COLO829 (cell line): ENCODE measurements at places on chromosomes 1 and 21.

DNA sequence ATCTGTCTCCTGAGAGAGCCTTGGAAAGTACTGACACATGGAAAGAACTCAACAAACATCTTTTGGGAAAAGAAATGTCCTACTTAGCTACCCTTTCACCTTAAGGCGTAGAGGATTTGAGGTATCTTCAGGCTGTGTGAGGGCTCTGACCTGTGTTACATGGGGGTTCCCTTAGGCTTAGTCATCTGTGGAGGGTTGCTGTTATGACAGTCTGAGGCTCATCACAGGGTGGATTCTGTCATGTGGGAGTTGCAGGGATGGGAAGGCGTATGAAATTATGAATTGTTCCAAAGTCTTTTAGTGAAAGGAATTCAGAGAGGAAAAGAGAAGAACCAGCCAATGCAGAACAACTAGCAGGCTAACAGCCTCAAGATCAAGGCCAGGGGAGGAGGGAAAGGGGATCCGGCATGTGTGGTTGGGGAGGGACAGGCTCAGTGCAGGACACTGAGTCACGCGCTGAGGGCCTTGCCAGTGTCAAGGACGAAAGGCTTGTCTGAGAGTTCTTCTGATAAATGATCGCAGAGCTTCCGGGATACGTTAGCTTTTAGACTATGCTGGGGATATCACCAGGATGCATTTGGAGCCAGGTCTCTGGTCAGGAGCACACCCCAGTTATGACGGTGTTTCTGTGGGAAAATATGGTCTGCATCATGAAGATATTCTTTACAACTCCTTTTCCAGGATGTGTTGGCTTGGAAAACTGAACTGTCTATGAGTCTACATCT is 24.6 kb upstream of the PLA2G2C start:
- no peak for DNase-seq

GRCh38 chr1:9260059-9260766 is 25.6 kb downstream of the H6PD start:
- no peak for DNase-seq

DNA sequence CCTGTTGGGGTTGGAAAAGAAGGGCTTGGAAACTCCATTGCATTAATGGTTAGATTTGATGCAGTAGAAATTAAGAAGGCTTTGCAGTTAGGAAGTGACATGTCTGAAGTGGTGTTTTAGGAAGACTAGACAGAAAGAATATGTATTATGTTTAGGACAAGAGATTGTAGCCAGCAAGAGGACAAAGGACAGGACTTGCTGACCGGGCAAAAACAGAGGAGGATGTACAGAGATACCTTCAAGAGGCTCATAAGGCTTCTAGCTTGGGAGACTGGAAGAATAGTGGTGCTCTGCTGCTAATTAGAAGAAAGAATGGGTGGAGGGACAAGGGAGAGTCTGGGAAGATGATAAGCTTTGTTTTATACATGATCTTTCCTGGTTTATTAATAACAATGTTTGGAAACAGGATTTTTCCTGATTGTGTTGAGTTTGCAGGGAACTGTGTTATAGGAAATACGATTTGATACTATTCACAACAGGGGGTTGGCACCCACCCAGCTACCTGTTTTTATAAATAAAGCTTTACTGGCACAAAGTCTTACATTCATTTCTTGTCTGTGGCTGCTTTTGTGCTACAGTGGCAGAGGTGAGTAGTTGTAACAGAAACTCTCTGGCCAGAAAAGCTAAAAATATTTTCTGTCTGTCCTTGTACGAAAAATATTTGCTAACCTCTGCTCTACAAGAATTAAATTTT is 37.1 kb upstream of the TMCO2 start:
- no peak for DNase-seq

DNA sequence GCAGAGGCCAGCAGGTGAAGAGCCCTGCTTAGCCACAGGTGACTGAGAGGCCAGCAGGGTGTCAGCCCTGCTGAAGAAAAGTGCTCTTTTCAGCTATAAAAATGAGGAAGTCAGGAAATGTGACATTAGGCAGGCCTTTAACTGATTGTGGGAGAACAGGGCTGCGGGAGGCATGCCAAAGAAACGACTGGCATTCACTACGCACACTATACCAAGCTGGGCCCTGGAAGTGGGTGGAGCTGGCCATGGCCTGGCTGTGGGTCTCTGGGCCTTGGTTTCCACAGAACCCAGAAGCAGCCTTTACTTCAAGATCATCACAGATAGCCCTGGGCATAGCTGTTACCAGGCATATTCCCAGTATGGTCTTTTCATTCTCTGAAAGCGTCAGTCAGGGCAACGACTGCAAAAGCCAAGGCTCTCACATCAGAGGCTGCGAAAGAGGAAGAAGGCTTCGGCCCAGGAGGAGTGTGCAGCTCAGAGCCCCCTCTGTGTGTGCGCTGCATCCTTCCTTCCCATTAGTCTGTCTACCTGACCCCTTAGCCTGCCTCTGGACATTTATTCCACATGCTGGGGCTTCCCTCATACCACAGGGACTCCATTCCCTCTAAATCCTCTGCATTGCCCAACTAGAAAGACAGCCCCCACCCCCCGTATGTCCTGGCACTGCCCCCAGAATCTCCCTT is 14.3 kb downstream of the SLC2A1 start:
- DNase-seq: no peak

- no peak for DNase-seq
Measured at GRCh38 chr1:107954719-107955415, 10.1 kb downstream of the VAV3 start.

DNA sequence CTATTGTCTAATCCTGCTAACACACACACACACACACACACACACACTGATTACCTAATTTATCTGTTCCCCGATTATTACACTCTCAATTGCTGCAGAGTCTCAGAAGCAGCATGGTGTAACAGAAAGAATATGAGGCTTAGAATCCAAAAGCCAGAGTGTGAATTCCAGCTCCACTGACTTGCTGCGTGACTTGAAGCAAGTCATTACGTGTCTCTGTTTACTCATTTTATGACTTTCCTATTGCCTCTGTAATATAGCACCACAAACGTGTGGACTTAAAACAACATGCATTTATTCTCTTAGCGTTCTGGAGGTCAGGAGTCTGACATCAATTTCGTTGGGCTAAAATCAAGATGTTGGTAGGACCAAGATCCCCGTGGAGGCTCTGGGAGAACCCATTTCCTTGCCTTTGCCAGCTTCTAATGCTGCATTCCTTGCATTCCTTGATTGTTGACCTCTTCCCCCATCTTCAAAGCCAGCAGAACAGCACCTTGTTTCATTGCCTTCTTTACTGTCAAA is 55.9 kb upstream of the ATP5PO start:
- DNase-seq: no peak

- no peak for DNase-seq
Measured at GRCh38 chr21:33449616-33450015, 30.2 kb downstream of the TMEM50B start.

- no peak for DNase-seq
Measured at GRCh38 chr1:64581843-64582185, 111.9 kb downstream of the CACHD1 start.

DNA sequence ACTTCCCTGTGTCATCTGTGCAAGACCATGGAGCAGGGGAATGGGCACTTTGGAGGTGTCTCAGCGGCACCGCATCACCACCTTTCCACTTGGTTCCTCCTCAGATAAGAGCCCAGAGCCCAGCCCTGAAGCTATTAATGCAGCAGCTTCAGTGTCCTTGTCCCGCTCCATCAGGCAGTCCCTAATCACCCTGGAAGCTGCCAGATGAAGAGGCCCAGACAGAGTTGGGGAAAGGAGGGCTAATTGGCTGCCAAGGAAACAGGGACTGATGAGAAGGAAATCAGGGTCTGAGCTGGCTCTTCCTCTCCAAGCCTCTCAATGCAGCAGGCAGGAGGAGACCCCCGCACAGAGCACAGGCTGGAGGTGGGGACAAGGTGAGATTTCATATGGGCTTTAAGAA is 83.1 kb upstream of the KLHDC7A start:
- no peak for DNase-seq

DNA sequence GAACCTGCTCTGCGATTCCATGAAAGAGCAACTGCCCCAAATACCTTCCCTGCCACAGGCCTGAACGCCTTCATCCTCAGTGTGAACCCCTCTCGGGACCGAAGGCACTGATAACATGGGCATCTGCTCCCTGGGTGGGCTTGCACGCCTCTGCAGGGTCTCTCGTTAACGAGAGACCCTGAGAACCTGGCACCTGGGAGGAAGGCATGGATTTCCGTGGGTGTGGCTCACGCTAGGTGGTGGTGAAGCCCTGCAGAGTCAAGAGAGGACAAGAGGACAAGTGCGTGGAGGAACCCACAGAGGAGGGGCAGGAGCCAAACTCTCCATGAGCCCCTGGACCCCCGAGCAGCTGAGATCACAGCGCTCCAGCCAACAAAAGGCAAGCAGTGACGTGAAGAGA is 26.8 kb upstream of the COL6A2 start:
- DNase-seq: no peak

DNA sequence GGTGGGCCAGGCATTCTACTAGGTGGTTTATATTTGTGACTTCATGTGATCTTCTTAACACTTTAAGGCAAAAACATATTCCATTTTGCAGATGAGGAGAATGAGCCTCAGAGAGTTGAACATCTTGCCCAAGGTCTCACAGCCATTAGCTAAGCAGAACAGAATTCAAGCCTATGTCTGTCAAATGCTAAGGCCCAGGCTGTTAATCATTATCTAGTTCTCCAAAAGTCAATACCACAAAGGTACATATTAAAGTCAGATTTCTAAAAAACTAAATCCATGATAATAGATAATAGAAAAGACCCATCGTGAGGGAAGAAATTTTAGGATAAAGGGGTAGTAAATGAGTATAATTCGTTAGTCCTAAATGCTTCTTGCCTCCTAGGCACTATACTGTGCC is 234.3 kb downstream of the KCNH1 start:
- DNase-seq: no peak

- DNase-seq: no peak
Measured at GRCh38 chr1:113616156-113616555, 143.1 kb downstream of the PHTF1 start.

- no peak for DNase-seq
Measured at GRCh38 chr1:6025269-6026094, 20.2 kb upstream of the KCNAB2 start.

- no peak for DNase-seq
Measured at GRCh38 chr1:56920591-56921001, 45.2 kb downstream of the C8B start.

DNA sequence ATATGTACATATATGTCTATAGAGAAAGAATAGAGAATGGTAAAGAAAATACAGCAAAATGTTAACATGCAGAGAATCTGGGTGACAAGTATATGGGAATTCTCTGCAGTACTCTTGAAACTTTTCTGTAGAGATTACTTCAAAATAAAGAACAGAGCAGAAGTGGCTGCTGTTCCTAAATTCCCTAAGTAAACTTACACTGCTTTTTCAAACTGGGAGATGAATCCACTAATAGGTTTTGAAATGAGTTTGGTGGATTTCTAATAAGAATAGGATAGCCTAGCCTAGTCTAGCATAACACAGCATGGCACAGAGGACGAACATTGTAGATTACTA is 450 bp upstream of the CR2 start:
- no peak for DNase-seq

- no peak for DNase-seq
Measured at GRCh38 chr21:34511181-34511580, 829 bp downstream of the KCNE1 start.

GRCh38 chr1:50066806-50067205 is 41.9 kb upstream of the ELAVL4 start:
- DNase-seq: no peak

GRCh38 chr21:43290421-43291346 is 121.9 kb downstream of the CRYAA start:
- DNase-seq: no peak

DNA sequence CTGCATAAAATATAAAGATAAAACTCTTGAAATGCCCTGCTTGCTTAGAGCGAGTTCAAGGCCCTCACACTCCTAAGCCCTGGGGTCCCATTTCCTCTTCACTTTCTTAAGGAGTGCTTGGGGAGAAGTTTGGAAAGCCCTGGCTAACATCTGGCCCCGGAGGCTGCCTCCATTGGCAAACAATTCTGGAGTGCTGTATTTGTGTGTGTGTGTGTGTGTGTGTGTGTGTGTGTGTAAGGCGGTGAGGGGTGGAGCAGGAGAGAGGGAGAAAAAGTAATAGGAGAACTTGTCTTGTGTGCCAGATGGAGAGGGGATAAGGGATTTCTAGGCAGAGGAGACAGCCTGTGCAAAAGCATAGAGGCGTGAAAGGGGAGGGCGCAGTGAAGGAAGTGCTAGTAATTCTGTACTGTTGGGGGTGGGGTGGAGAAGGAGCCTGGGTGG is 578 bp upstream of the TRIM62 start:
- DNase-seq: no peak

- no peak for DNase-seq
Measured at GRCh38 chr1:74245168-74245772, 10.1 kb downstream of the TNNI3K start.

- DNase-seq: no peak
Measured at GRCh38 chr1:76023669-76024435, 50.7 kb upstream of the ST6GALNAC3 start.

DNA sequence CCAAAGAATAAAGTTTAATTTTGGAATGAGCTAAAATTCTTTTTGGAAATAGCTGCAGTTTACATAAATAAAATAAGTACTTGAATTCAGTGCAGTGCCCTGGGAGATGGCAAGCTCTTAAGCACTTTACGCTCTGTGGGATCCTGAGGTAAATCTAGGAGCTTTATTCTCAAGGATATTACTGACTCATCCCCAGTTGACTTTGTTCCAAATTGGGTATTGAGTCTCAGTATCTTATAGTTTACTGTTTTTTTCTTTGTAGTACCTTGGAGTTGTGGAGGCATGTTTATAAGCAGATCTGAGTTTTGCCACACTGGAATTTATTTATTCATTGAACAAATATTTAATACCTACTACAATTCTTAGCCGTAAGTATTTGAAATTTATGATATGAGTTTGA is 27.4 kb upstream of the HRNR start:
- DNase-seq: no peak

GRCh38 chr21:46285206-46285661 is at the start of gene MCM3AP:
Gene MCM3AP (minus strand): TSS chr21:46285611. CDS start chr21:46285286, 325 bp downstream.
- no peak for DNase-seq

DNA sequence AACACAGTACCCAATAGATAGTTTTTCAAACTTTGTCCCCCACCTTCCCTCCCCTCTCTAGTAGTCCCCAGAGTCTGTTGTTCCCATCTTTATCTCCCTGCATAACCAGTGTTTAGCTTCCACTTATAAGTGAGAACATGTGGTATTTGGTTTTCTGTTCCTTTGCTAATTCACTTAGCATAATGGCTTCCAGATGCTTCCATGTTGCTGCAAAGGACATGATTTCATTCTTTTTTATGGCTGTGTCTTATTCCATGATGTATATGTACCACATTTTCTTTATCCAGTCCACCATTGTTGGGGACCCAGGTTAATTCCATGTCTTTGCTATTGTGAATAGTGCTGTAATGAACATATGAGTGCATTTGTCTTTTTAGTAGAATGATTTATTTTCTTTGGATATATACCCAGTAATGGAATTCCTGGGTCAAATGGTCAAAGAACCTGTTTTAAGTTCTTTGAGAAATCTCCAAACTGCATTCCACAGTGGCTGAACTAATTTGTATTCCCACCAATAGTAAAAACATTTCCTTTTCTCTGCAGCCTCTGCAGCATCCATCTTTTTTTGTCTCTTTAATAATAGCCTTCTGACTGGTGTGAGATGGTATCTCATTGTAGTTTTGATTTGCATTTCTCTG is 126.0 kb downstream of the AK5 start:
- DNase-seq: no peak
